ENCODE measurements at places on chromosomes 5 and 9.

DNA sequence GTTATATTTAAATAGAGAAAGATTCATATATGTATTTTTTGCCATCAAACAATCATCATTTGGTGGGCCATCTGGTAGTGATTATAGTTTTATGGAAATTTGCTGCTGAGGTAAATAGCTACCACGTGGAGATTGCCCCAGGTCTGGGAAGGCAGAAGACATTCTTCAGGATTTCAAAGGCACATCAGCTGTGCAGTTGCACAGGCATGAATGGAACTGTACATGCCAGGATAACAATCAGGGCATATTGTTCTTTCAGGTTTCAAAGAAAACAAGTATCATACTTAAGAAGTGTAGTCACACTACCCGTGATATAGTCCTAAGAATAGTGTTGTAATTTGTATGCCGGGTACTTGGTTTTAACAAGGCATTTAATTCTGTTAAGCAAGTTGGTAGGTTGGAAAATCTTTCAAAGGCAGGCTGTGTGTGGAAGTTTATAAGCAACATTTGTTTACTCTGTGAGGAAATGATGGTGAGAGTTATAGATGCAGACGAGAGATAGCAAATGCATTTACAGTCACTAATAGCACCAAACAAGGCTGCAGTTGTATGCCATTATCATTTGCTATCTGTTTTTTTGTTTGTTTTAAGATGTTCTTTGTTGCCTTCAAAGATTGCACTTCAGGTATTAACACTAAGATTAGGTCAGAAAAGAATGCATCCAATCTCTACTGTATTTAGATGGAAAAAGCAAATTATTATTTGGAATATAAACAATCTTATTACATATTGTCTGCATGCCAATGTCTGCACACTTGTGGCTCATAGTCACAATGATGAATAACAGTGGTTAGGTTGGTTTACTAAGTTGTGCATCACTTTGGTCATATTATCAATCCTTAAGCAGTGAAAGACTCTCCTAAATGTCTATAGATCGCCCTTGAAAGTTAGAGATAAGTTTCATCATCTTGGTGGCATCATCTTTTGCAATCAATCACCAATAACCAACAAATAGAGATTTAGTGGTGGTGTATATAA lies 55.3 kb downstream of the RPS23 start:
- DNase-seq = no peak

GRCh38 chr9:105884416-105884815 lies 190.1 kb downstream of the TMEM38B start:
- DNase-seq = no peak

DNA sequence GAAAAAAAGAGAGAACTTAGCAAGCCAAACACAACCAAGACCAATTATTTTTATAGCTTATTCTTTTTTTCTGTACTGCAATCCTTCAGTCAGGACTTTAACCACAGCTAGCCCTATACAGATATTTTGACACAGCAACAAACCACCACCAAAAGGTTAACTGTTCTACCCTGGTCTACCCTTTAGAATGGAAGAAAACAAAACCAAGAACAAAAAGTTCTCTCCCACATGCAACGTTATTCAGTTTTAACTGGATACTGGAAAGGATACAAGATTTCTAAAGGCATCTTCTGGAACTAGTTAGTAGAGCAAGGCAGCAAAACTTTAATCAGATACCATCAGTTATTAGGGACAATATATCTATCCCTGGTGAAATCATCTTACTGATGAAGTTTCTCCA lies 32.6 kb downstream of the ECPAS start:
- DNase-seq = no peak

DNA sequence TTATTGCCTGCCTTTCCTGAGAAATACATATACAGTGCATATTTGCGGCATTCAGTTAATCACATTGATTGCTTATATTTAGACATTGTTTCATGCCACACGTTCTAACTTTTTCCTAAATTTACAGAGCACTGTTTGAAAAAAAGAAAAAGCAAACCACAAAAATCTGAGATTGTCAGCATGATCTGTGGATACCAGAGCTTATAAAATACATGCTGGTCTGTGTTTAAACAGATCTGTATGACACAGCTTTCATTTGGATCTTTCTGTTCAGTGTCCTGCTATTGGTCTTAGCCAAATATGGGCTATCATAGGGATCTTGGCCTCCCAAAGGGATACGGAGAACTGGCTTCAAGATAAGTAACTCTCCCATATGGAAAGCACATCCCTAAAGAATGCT lies 20.2 kb downstream of the ALDH1A1 start:
- DNase-seq = no peak

GRCh38 chr5:33362915-33363314 lies 77.8 kb upstream of the TARS1 start:
- no peak for DNase-seq

DNA sequence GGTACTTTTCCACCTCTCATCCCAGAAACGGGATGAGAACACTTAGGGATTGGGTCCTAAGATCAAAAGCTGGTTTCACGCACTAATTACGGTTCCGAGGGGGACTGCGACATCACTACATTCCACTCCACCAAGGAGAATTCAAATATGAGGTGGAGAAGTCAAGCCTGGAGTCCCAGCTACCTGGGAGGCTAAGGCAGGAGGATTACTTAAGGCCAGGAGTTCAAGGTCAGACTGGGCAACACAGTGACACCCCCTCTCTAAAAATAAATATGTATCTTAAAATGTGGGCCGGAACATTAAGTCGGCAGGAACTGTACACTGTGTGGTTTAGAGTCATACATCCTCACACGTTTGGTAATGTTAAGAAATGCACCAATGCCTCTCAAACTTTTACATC lies 1.6 kb downstream of the GOLGA2 start:
- no peak for DNase-seq

GRCh38 chr5:135253601-135254178 lies 145.3 kb downstream of the MACROH2A1 start:
- no peak for DNase-seq

DNA sequence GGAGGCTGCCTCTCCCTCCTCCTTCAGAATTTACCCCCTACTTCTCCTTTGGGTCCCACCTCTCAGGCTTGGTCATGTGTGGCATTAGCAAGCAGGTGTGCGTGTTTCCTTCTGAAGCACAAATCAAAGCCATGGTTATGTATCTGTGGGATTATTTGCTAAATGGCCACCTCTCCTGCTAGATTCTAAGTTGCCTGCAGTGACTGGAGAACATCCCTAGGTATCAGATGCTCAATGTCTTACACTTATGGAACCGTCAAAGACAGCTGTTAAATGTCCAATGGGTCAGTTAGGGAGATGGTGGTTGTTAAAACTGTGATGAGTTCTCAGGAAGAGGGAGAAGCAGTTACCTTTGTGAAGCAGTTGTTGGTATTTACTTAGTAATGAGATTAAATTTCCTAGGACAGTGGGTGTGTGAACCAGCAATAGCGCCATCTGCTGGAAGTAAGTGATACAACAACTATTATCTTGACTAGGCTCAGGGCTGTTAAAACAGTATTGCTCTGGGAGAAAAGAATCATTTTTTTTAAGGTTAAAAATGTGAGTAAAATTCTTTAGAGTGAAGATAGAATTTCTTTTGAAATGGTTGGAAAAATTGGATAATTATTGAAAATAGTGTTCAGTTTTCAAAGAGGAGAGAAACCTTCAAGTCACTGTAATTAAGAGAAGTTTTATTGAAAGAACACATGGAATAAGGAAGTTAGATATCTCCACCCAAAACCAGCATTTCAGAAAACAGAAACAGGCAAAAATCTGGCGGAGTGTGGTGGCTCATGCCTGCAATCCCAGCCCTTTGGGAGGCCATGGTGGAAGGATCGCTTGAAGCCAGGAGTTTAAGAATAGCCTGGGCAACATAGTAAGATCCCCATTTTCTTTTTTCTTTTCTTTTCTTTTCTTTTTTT lies 71.3 kb downstream of the TMC1 start:
- peak; percentile 33 for DNase-seq

GRCh38 chr9:134198791-134199190 lies 34.4 kb upstream of the RNU6ATAC start:
- no peak for DNase-seq

DNA sequence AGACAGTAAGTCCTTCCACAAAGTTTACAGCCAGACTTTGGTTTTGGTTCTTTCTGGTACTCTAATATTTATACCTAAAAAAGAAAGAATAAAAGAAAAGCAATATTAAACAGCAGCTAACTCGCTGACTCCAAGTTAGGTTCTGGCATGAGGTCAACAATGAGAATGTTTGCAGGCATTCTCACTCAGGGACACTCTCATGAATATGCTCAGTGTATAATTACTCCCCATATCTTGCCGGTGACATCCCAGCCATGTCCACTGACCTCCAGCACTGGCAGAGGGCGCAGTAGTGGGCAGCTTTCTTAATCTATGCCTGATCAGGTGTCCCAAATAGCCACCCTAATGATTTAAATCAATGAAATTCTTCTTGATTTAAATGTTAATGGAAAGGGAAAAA lies 151.5 kb downstream of the BNC2 start:
- no peak for DNase-seq

DNA sequence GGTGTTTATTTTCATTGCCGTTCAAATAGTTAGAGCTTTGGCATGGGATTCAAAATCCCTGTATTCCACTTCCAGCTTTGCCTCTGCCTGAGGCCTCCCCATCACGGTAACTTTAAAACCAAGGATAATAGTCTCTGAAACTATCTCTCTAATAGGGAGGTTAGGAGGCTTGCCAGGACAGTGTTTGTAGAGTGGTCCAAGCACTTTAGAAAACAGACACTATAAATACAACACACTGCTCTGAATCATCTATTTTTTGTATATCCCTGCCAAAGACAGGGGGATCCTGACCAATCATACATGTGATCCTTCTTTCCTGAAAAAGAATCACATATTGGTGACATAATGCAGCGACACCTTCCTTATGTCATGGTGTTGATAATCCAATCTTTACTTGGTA lies 326.8 kb downstream of the BNC2 start:
- no peak for DNase-seq

- no peak for DNase-seq
Observed at GRCh38 chr5:142303565-142303964, 21.3 kb downstream of the SPRY4 start.

DNA sequence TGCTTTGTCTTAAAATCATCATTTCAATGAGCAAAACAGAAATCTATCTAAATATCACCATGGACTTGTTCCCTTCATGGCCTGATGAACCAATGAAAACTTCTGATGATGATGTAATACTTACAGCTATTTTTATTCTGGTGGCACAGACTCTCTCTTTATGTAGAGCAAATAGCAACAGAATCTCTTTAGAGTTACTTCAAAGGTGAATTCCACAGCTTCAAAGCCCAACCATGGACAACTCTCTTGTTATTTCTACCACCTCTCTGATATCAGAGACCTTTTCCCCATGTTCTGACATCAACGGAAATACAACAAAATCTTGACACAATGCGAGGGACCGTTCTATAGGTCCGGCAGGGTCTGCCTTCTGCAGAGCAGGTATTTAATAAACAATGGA lies 70.1 kb downstream of the RETREG1 start:
- no peak for DNase-seq

DNA sequence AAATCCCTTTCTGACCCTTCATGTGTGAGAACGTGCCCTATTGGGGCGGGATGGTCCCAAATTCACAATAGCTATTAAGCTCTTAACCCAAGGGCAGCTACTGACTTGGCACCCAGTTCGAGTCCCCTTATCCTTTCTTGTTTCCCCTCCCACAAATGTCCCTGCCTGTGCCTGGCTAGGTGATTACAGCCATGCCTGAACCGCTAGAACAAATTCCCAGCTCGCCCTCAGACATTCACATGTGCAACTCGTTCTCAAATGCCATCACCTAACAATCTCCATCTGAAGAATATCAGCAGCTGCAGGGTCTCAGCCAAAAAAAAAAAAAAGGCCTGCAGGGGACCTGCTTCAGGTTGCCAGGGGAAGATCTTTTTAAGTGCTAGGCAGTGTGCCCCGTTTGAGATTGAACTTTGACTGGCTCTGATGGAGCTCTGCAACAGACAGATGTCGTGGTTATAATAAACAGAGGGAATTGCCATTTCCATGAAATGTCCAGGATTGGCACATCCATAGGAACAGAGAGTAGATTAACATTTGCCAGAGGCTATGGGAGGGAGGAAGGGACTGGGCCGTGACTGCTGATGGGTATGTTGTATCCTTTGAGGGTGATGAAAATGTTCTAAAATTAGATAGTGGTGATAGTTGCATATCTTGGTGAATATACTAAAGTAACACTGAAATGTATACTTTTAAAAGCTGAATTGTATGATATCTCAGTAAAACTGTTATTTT lies 347.2 kb upstream of the WWC1 start:
- no peak for DNase-seq

- DNase-seq = no peak
Observed at GRCh38 chr5:138192826-138193225, 13.9 kb downstream of the KIF20A start.

GRCh38 chr9:105959531-105959930 lies 265.2 kb downstream of the TMEM38B start:
- no peak for DNase-seq

- DNase-seq = no peak
Observed at GRCh38 chr5:67774267-67774552, 441.3 kb upstream of the PIK3R1 start.

DNA sequence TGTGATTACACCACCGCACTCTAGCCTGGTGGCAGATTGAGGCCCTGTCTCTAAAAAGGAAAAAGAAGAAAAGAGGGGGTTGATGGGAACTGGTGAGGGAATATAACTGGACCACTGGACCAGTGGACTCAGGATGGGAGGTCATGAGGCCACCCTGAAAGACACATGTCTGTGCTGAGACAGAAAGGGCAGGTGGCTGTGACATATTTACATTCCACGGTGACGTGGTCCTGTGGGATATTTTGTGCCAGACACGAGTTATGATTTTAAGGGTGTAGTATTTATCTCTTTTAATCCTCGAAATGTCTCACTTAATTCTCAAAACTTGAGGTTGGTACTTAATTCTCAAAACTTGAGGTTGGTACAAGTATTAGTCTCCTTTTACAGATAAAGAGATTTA lies 32.9 kb downstream of the LHX2 start:
- no peak for DNase-seq

GRCh38 chr9:28747351-28747985 lies 1174.2 kb upstream of the C9orf72 start:
- no peak for DNase-seq
